ENCODE measurements at places on chromosomes 2 and 18. TPM values are rescaled to one million over a fixed set of nuclear protein-coding genes. Genes with fewer than 3 reads are reported as not detected.

Gene TDRD15
- not detected for total RNA-seq

Gene AQP4
- not detected for total RNA-seq

Gene OTX1
- 0.59 TPM for total RNA-seq

Gene MCM6
- total RNA-seq = 40.8 TPM

Gene SEPTIN2
- total RNA-seq = 310 TPM

Gene UGT1A6
- not detected for total RNA-seq

Data from M059J (cell line).